ENCODE measurements at places on chromosomes 2 and 18. TPM values are rescaled to one million over a fixed set of nuclear protein-coding genes. Genes with fewer than 3 reads are reported as not detected.

GRCh38 chr18:37613253-37613565 is 47.6 kb upstream of the CELF4 start:
- H3K27ac ChIP-seq, result no peak overlapping the region
- H3K27me3 ChIP-seq, result no peaks in the 10 kb centered on the region
- no peak overlapping the region for H3K4me3 ChIP-seq

- H3K36me3 ChIP-seq, result no peaks in the 10 kb centered on the region
- no peak overlapping the region for H3K27ac ChIP-seq
- DNase-seq, result no peak
- no peaks in the 10 kb centered on the region for H3K27me3 ChIP-seq
- H3K4me1 ChIP-seq, result no peaks in the 10 kb centered on the region
Measured at GRCh38 chr2:15059870-15060512, 427.5 kb downstream of the LRATD1 start.

GRCh38 chr2:188675391-188676009 is 298.7 kb upstream of the COL3A1 start:
- no peaks in the 10 kb centered on the region for H3K36me3 ChIP-seq
- no peaks in the 10 kb centered on the region for H3K4me1 ChIP-seq
- H3K27ac ChIP-seq, result no peak overlapping the region
- no peak for DNase-seq

DNA sequence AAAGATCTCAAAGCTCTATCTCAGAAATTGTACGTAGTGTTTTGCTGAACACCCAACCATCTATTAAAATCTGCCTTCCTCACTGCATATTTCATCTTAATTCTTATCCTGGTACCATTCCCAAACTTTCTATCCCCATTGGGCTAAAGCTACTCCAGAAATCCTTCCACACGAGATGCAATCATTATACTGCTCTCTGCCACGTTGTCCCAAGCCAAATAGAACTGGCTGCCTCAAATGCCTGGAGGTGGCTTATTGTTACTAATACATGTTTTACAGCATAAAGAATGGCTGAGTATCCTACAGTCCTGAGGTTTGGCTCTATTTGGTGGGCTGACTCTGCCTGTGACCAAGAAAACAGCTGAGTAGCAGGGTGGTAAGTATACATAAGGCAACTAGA is 306.0 kb upstream of the ACVR2A start:
- no peak overlapping the region for H3K27ac ChIP-seq
- no peak for DNase-seq
- H3K4me3 ChIP-seq, result no peak overlapping the region
- H3K36me3 ChIP-seq, result no peaks in the 10 kb centered on the region
- no peaks in the 10 kb centered on the region for H3K4me1 ChIP-seq

DNA sequence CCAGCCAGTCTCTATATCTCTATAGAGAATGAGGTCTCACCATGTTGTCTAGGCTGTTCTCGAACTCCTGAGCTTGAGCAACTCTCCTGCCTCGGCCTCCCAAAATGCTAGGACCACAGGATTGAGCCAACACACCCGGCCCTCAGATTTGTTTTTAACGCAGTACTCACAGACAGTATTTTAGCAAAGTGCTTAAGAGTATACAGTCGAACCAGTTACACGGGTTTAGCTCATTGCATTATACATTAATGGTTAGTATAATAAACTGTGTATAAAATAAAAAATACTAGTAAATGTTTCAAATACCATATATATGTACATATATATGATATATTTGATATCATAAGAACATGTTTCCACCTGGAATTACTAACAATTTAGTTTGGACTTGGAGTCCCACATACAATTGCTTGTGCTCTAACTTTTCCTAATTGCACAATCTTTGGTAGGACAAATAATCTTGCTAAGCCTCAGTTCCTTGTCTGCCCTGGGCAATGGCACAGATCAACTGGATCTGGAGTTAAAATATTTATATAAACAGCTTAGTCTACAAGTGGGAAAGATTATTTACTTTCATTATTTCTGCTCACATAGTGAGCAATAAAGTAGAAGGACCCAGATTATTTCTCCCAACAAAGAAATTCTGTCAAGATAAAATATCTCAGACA is 508.9 kb upstream of the LRATD1 start:
- H3K27me3 ChIP-seq, result no peaks in the 10 kb centered on the region
- H3K4me3 ChIP-seq, result no peak overlapping the region
- no peaks in the 10 kb centered on the region for H3K36me3 ChIP-seq
- H3K4me1 ChIP-seq, result no peaks in the 10 kb centered on the region

GRCh38 chr2:191719938-191720337 is 42.0 kb downstream of the NABP1 start:
- no peaks in the 10 kb centered on the region for H3K27me3 ChIP-seq
- no peaks in the 10 kb centered on the region for H3K36me3 ChIP-seq
- no peak for DNase-seq
- H3K27ac ChIP-seq, result no peak overlapping the region
- no peaks in the 10 kb centered on the region for H3K4me1 ChIP-seq
- no peak overlapping the region for H3K4me3 ChIP-seq

Gene GPR55
- total RNA-seq, result 0.09 TPM
